ENCODE measurements at places on chromosomes 3 and 15. TPM values are rescaled to one million over a fixed set of nuclear protein-coding genes. Genes with fewer than 3 reads are reported as not detected.

GRCh38 chr3:72839057-72839456, 9.2 kb downstream of the SHQ1 start:
- no peaks in the 10 kb centered on the region for H3K4me1 ChIP-seq
- H3K27me3 ChIP-seq = no peaks in the 10 kb centered on the region
- DNase-seq = no peak
- H3K36me3 ChIP-seq = peaks cover 11% of the 10 kb centered on the region
- H3K27ac ChIP-seq = no peak overlapping the region

DNA sequence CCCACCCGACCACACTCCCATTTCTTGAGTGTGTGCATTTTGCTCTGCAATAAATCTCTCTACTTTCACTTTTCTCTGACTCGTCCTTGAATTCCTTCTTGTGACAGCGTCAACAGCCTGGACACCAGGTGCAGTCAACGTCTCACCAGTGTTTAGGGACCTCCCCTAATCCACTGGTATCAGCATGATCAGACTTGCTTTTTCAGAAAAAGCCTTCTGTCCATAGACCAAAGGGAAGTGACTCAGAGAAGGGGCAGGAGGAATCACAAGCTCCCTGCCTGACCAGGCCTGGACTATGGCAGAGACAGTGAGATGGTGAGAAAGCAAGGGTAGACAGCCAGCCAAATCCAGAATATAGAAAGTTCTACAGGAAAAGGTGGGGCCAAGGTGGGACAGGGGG, 15.5 kb downstream of the CCR5 start:
- H3K4me1 ChIP-seq = no peaks in the 10 kb centered on the region
- peaks cover 8% of the 10 kb centered on the region for H3K27me3 ChIP-seq
- DNase-seq = peak; percentile 64
- no peak overlapping the region for H3K4me3 ChIP-seq
- no peaks in the 10 kb centered on the region for H3K36me3 ChIP-seq

The GATA2 gene
- 3.5 TPM for polyA plus RNA-seq

GRCh38 chr3:128073807-128074206, 21.6 kb downstream of the SEC61A1 start:
- H3K27ac ChIP-seq = no peak overlapping the region
- no peak for DNase-seq
- H3K36me3 ChIP-seq = no peaks in the 10 kb centered on the region
- no peaks in the 10 kb centered on the region for H3K27me3 ChIP-seq
- H3K4me1 ChIP-seq = peaks cover 22% of the 10 kb centered on the region
- H3K4me3 ChIP-seq = no peak overlapping the region

GRCh38 chr3:180183346-180183745, 146.6 kb upstream of the PEX5L start:
- no peaks in the 10 kb centered on the region for H3K27me3 ChIP-seq
- H3K4me1 ChIP-seq = no peaks in the 10 kb centered on the region
- no peak overlapping the region for H3K27ac ChIP-seq
- no peak overlapping the region for H3K4me3 ChIP-seq
- no peaks in the 10 kb centered on the region for H3K36me3 ChIP-seq

The RTP3 gene
- polyA plus RNA-seq = 1.8 TPM

DNA sequence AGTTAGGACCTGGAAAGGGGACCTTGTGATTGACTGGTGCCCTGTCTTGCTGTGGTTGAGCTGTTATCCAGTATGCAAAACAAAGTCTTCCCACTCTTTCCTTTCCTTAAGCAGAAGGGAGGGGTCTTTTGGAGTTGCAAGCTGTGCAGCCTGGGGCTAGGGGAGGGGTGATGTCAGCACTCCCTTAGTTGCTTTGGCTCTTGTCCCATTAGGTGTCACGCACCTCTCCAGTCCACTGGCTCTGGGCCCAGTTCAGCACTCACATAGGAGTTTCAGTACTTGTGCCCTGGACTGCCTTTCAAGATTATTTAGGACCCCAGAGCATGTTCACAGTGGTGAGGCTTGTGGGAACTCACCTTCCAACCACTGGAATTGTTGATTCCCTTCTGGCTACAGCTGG, 238.5 kb downstream of the DOCK3 start:
- no peaks in the 10 kb centered on the region for H3K36me3 ChIP-seq
- H3K4me1 ChIP-seq = no peaks in the 10 kb centered on the region
- no peaks in the 10 kb centered on the region for H3K27me3 ChIP-seq
- DNase-seq = no peak

GRCh38 chr3:9686050-9686550, 17.5 kb upstream of the CPNE9 start:
- H3K36me3 ChIP-seq = no peaks in the 10 kb centered on the region
- H3K27me3 ChIP-seq = no peaks in the 10 kb centered on the region
- no peak overlapping the region for H3K27ac ChIP-seq
- no peak for DNase-seq
- H3K4me1 ChIP-seq = peaks cover 2% of the 10 kb centered on the region

Measured in hepatocyte (in vitro differentiated cells).